ENCODE measurements at places on chromosomes 11 and 22.
A peak's percentile ranks its signal among the peaks of the same experiment; 100 is the strongest.

- peak; percentile 70 for DNase-seq
Measured at GRCh38 chr11:65452806-65453490, 30.4 kb downstream of the NEAT1 start.

GRCh38 chr22:37171662-37172061 lies 16.4 kb downstream of the C1QTNF6 start:
- no peak for DNase-seq

- DNase-seq = peak; percentile 55
Measured at GRCh38 chr11:14905104-14906033, 13.3 kb upstream of the CYP2R1 start.

DNA sequence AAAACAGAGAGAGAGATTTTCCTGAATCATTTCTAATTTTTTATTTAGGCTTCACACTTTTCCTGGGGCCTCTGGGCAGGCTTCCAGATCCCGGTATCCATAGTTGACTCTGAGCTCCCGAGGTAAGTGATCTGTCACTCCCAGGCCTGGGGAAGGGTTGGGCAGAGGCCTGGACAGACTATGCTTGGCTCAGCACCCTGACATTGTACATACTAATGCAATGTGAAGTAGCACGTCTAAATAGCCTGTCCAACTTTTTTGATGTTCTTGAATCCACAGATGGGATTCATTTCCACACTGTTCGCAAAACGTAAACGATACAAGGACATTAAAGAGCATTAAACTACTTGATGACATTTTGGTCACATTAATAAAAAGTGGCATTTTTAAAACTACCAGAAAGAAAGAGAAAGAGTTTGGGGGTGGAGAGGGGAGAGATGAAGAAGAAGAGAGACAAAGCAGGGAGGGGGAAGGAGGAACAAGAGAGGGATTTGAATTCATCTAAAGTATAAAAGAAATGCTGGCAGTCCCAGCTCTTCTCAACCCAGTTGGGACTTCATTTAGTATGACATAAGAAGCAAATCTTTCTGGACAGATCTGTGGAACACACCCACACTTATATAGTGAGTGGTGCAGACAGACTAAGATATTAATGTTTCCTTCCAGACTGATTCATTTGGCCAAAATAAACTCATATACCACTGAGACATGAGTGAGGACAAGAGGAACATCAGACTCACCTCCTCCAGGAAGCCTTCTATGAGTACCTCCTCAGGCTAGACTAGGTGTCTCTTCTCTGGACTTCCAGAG lies 514.2 kb downstream of the SOX6 start:
- DNase-seq = peak; percentile 48

Measured in femur (tissue), 1 donor.